ENCODE measurements at places on chromosomes 3 and 15.

- no peak for DNase-seq
Measured at GRCh38 chr3:106829206-106829605, 548.0 kb upstream of the CCDC54 start.

- no peak for DNase-seq
Measured at GRCh38 chr3:112038863-112039262, 4.3 kb downstream of the TMPRSS7 start.

DNA sequence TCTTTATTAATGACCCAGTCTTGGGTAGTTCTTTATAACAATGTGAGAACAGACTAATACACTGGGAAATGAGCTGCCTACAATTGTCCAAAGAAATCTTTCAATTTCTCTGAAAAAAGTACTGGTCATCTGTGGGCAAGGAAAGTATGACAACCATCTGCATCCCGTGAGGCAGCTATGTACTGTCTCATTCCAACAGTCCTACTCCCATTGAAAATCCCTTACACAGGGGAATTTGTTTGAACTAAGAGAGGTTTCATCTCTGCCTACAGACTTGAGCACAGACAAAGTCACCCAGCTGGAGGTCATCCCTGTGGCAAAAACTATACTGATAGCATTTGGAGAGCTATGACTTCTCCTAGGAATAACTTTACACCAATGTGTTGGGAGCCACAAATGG is 27.1 kb downstream of the SHC4 start:
- DNase-seq: no peak

DNA sequence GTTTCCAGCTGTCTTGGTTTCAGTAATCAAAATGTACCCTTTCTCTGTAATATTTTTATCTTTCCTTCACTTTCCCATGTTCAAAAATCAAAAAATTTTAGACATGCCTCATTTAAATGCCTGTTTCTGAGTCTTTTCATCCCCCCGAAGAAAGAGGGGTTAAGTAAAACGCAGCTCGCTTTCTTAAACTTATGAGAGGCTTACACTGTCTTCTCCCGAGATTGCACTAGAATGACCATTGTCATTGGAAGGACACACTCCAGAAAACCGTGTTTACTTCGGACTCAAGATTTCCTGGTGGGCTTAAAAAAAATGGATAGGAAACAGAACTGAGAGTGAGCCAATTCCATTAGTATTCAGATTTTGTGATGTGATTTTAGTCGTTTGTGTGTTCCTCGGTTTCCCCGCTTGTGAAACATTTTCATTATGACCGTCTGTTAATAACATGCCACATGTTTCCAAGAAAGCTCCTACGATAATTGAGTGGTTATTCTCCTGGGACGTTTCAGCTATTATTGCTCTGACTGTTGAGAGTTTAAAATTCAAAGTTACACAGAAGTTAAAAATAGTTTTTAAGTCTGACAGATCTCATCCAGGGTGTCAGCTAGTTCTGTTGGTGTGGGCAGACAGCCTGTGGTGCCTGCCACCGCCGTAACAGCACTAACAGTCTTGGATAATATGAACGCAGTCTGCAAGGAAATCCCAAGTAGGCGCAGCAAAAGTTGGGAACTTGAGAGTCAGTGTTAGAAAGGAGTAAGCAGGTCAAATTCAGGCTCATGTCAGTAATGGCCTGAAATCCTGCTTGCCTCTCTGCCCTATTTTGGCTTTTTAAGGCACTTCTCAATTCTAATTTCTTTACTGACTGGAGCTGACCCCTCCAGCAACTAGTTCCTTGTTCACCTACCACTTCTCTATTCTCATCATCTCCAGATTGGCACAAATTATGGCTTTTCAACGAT is 1.5 kb downstream of the CRYBG3 start:
- no peak for DNase-seq

DNA sequence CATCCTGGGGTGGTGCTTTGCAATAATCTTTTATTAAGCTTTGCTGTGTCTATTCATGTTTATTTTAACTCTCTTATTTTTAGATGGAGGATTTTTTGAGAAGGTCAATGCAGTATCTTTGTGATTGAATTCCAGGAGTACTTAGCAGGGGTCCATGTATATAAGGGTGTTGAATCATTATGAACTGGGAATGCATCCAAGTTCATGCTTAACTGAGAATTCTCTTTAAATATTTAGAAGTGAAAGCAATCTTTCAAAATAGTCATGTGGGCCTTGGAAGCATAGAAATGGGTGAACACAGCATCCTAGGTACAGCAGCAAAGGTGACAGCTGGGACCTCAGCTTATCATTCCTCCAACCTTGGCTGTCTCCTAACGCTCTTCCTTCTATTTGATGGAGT is 27.3 kb downstream of the SPTSSB start:
- DNase-seq: no peak

GRCh38 chr3:40494698-40495097 is 11.1 kb upstream of the ZNF620 start:
- DNase-seq: no peak

- no peak for DNase-seq
Measured at GRCh38 chr3:48696601-48697000, 10.9 kb upstream of the NCKIPSD start.

DNA sequence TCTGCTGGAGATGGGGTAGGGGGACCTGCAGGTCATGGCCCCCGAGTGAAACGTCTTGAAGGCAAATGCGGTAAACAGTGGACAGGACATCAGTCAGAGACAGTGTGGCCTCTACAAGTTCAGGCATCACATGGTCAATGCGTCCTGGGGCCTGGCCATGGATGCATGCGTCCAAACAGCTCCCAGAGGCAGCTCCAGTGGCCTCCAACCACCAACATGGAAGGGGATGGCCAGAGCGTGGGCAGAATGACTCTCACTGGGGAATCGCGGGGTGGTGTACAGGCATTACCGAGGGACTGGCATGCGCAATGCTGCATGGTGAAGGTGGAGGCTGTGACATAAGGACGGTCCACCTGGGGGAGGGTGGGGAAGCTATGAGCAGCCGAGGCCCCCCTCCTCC is 35.6 kb upstream of the IQSEC1 start:
- no peak for DNase-seq

DNA sequence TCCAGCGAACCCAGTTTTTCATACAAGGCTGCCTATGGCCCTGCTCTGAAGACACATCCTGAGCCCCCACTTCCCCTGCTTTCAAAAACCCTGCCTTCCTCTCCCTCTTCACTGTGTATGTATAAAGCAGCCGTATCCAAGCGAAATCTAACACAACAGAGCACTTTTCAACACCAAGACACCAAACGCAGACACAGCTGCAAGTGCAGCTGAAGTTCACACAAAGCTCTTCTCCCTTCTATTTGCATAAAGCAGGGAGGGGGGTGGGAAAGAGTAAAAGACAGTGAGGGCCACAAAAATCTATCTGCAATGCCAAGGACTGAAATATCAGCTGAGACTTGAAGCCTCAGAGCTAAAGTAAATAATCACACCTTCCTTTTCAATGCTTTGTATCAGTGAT is 35.1 kb upstream of the CSPG5 start:
- DNase-seq: no peak

GRCh38 chr15:61376516-61376915 is 147.4 kb upstream of the RORA start:
- DNase-seq: no peak

DNA sequence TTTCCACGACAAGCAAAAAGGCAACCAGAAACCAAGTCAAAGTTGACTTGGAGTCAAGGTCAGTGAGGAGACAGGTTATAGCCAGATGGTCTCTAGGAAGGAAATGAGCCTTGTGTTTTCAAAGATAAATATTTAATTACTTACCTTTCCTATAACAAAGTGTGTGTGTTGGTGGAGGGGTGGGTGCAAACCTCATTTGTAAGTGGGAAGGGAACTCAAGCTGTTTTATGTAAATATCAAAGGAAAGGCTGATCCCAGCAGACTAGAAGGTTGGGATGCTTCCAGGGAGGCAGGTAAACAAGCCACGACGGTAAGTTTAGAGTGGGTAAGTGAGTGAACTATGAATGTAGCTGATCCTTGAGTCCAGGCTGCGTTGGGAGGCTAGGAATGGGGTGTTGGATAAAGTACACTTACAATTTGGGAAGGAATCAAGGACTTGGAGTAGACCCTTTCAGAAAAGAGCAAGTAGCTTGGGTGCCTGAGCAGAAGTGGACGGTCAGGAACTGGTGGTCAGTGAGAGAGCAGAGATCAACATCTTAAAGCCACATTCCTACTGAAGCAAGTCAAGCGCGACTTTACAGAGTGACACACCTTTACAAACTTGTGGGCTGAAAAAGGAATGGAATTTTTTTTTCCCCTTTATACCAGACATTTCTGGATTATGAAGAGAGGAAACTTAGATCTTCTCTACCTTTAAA is 82.0 kb upstream of the TBL1XR1 start:
- no peak for DNase-seq

DNA sequence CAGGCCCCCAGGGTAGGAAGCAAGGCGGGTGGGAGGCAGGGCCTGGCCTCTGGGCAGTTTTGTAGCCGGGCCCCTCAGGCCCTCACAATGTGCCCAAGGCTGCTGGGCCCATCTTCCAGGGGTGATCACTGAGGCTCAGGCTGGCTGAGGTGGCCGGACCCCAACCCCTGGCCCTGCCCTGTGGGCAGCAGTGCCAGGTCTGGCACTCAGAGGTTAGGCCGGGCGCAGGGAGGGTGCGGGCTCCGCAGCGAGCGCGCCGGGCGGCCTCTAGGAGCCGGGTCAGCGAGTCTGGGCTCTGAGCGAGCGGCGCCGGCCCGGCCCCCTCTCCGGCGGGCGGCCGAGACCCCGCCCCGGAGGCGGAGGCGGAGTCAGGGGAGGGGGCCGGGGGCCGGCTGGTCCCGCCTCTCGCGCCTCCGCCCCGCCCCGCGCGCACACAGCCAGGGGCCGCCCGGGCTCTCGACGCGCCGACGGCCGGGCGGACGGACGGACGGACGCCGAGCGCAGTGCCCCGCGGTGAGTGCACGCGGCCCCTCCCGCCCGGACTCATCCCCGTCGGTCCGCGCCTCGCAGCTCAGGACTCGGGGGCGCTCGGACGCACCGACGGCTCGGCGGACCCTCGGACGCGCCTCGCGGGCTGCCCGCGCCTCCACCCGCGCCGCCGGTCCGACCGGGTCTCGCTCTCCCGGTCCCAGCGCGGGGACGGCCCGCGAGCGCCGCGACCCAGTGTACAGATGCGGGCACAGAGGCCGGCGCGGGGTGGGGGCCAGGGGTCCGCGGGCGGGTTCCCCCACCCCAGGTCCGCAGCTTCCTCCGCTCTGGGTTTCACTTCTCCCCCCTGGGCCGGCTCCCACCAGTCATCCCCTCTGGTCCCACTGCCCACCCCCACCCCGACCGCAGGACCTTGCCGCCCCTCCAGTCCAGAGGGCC is at the start of gene FBLN2:
FBLN2 (plus strand) TSS at position 430 of the 927 bp plus-strand sequence. CDS start 21,231 bp downstream, outside the sequence.
- no peak for DNase-seq

DNA sequence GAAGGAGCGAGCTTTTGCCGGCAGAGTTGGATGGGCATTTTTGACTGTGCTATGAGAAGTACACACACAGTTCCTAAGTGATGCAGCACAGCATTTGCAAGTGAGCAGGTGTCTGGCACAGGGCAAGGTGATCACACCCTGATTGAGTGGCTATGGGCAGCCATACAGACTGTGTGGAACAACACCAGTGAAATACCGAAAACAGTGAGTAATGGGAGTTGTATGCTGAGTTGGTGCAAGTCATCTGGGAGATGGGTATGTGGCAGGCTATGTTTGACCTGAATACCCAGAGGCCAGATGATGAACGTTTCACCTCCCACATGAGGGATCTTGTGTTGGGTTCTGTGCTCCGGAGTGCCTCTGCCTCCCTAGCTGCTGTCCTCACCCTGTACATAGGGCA is 53.5 kb upstream of the TIPARP start:
- DNase-seq: no peak

- no peak for DNase-seq
Measured at GRCh38 chr15:54304321-54304720, 326.1 kb downstream of the UNC13C start.

DNA sequence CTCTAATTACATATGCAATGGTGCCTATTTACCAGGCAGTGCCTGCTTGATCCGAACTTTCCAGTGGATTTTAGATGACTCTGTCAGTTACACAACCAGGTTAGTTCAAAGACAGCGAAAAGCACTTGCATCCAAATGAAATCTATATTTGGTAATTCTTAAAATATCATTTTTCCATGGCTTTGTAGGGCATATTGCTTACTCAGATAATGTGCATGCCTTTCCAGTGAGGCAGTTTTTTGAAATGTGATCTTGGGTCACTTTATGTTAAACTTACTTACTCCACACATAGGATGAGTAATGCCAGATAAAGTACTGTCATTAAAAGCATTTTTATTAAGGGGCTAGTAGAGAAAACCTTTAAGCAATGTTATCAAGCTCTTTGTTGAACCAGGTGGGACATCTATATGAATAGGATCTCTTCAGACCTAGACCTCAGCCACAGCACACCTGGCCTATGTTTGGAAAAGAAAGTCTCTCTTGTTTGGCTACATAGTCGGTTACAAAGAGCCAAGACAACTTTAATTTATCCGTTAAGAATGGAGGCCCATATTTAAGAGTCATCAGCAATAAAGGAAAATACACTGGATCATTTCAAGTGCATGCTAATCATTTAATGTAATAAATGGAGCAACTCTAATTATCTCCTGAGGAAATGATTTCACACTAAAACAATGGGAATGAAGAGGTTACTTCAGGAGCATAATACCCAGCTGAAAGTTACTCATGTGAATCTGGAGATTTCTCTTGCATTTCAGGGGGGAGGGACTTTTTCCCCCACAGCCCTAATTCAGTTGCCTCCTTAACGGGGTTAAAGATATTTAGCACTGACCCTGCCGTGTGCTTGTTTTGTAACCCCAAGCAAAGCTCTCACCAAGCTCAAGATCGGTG is 56.3 kb upstream of the TMCO5A start:
- DNase-seq: no peak

DNA sequence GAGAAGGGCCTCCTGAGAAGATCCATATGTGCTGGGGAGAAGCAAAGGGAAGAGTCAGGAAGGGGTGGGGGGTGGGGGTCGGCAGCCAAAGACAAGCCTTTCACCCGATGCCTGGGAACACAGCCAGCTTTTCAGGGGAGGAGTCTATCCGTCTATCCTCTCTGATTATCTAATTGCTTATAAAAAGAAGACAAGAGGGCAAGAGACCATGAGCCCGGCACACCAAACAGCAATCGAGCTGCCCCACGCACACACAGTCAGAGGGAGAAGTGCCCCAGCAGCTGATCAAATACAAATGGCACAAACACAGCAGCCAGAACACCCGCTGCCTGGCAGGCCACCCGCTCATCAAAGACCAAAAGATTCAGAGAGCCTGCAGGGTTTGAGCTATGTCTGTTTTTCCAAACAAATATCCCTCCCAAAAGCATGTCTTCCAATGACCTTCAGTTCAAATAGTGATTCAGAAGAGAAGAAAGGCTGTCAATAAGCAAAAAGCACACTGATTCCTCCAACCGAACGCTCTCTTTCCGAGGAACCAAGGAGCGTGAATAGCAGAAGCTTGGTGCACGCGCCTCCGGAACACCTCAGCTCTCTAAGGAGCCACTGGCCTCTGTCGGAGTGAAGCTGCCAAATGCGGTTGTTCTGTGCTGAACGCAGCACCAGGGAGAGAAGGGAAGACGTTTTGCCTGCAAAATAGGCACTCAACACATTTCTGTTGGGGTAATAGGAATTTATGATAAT is 419.2 kb downstream of the OCA2 start:
- DNase-seq: no peak

- DNase-seq: no peak
Measured at GRCh38 chr3:171654809-171655208, 155.5 kb downstream of the PLD1 start.
